Thymus (tissue), 14 donors: ENCODE measurements at places on chromosomes 5 and 9.

GRCh38 chr9:131011274-131012022, 2.5 kb downstream of the LAMC3 start:
- H3K4me1 ChIP-seq: no peaks in the 10 kb centered on the region
- no peaks in the 10 kb centered on the region for H3K36me3 ChIP-seq

DNA sequence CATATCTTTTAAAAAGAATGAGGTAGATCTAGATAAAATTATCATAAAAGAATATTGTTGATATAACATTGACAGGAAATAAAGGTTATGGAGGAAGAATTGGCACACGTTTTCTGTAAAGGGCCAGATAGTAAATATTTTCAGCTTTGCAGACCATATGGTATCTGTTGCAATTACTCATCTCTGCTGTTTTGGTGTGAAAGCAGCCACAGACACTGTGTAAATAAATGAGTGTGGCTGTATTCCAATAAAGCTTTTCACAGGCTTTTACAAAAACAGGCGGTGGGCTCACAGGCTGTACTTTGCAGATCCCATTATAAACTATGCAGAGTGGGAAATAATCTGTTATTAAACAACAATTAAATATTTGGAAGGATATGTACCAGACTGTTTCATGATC, 87.4 kb downstream of the SGCD start:
- no peak overlapping the region for H3K4me3 ChIP-seq
- no peaks in the 10 kb centered on the region for H3K36me3 ChIP-seq
- no peak for DNase-seq
- no peaks in the 10 kb centered on the region for H3K27me3 ChIP-seq
- no peaks in the 10 kb centered on the region for H3K4me1 ChIP-seq

DNA sequence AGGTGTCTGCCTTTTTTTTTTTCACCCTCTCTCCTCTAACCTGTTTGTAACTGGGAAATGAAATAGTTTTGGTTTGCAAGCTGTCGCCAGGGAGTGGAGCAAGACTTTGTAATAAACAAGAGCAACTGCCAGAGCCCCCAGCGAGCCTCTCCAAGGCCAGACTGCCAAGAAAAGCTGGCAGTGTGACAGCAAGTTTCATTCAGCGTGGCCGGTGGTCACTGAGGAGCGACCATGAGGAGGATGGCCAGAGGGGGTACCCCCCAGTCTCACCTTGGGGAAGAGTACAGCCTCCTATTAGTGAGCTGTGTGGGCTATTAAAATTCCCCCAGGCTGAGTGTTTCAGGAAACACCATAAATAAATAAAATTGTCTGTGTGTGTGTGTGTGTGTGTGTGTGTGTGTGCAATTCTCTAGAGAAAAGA, 49.9 kb downstream of the ZFAND5 start:
- H3K36me3 ChIP-seq: no peaks in the 10 kb centered on the region
- H3K27me3 ChIP-seq: no peaks in the 10 kb centered on the region
- no peaks in the 10 kb centered on the region for H3K4me1 ChIP-seq
- H3K4me3 ChIP-seq: no peak overlapping the region
- H3K27ac ChIP-seq: no peak overlapping the region

GRCh38 chr5:143239882-143240518, 163.5 kb downstream of the NR3C1 start:
- no peak overlapping the region for H3K27ac ChIP-seq
- H3K4me1 ChIP-seq: peaks cover 4% of the 10 kb centered on the region
- DNase-seq: no peak
- no peaks in the 10 kb centered on the region for H3K36me3 ChIP-seq
- no peaks in the 10 kb centered on the region for H3K27me3 ChIP-seq

DNA sequence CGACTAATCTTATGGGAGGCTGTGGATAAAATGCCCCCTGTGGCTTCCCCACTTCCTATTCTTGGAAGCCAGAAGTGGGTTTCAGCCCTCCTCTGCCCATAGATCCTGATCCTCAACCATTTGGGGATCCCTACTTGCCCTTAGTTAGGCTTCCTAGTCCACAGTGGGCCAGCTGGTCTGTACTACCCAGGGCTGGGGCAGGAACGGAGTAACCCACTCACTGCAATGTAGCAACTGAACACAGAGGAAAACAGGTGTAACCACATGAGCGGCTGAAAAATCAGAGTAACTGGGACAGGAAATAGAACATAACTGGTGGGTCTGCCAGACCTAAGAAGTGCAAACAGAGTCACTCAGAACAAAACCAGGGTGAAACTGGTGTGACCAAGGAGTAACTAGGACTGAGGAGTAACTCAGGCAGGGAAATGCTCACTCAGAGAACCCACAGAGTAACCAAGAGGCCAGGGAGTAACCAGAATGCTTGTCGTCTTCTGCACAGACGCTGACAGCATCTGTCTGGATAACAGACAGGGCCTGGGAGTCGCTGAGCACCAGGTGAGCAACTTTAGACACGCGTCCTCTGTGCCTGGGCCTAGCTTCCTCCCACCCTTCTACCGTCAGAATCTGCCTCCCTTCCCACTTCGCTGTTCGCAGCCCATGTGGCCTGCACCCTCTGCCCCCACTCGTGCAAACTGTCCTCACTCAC, 1.0 kb downstream of the AQP3 start:
- H3K4me3 ChIP-seq: peak overlapping the region; percentile 74
- H3K27me3 ChIP-seq: peaks cover 2% of the 10 kb centered on the region
- H3K36me3 ChIP-seq: peaks cover 37% of the 10 kb centered on the region
- peaks cover 29% of the 10 kb centered on the region for H3K4me1 ChIP-seq
- peak; percentile 73 for DNase-seq

DNA sequence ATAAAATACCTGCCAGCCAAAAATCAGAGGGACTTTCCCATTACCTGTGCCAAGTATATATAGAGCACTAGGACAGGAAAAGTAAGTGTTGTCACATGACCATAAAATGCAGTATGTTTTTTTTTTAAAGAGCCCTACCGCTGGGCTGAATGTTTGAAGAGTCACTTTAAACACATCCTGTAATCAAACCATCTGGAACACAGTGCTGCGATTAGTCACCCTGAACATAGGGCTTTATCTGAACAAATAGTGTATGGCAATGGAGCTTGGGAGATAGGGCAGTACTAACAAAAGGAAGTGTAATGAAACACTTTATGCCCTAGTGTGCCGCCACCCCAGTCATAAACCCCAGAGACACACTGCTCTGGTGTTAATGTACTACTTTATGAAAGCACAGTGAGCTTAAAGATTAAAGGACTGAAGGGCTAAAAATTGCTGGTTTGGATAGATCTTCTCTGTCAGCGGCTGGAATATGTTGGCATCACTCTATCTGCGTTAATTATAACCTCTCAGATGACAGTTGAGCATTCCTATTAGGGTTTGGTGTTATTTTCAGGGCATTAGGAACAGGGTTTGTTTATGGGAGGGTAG, 90.4 kb downstream of the ZNF608 start:
- H3K4me3 ChIP-seq: no peak overlapping the region
- H3K36me3 ChIP-seq: no peaks in the 10 kb centered on the region
- DNase-seq: no peak
- H3K27ac ChIP-seq: no peak overlapping the region

DNA sequence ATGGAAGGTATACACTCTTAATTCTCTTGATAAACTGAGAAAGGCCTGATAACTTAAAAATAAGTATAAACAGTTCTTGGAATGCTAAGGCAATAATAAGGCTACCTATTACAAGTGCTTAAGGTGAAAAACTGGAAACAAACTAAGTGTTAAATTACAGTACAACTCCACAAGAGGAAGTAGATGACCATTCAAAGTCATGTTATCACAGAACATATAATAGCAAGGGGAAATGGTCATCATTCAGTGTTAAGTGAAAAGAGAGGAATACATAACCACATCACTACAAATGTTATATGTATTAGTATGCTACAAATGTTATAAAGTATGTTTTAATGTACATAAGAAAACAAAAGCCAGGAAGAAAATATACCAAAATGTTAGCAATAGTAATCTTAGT, 135.9 kb downstream of the CCDC192 start:
- H3K4me1 ChIP-seq: no peaks in the 10 kb centered on the region
- no peak for DNase-seq
- no peaks in the 10 kb centered on the region for H3K36me3 ChIP-seq
- H3K4me3 ChIP-seq: no peak overlapping the region
- H3K27me3 ChIP-seq: no peaks in the 10 kb centered on the region

- no peaks in the 10 kb centered on the region for H3K4me1 ChIP-seq
- no peak for DNase-seq
- no peaks in the 10 kb centered on the region for H3K27me3 ChIP-seq
- no peak overlapping the region for H3K27ac ChIP-seq
These were observed 22.2 kb downstream of the LRSAM1 start for GRCh38 chr9:127473501-127473900.

DNA sequence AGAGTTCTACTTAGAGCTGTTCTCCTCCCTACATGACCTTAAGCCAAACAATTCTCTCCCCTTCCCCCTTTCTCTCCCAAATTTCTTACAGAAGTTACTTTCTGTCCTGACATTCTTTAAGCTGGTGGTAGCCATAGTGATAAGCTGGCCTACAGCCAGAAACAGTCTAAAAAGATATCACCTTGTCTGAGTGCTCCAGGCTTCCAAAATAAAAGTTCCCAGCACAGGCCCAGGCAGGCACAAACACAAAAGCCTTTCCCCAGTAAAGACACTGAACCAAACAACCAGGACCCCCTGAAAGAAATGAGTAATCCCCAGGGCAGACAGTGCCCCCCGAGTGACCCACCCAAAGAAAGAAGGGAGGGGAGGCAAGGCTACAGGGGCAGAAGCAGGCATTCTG, 19.2 kb downstream of the SIL1 start:
- no peaks in the 10 kb centered on the region for H3K27me3 ChIP-seq
- no peak for DNase-seq
- H3K4me3 ChIP-seq: no peak overlapping the region
- peaks cover 15% of the 10 kb centered on the region for H3K4me1 ChIP-seq

DNA sequence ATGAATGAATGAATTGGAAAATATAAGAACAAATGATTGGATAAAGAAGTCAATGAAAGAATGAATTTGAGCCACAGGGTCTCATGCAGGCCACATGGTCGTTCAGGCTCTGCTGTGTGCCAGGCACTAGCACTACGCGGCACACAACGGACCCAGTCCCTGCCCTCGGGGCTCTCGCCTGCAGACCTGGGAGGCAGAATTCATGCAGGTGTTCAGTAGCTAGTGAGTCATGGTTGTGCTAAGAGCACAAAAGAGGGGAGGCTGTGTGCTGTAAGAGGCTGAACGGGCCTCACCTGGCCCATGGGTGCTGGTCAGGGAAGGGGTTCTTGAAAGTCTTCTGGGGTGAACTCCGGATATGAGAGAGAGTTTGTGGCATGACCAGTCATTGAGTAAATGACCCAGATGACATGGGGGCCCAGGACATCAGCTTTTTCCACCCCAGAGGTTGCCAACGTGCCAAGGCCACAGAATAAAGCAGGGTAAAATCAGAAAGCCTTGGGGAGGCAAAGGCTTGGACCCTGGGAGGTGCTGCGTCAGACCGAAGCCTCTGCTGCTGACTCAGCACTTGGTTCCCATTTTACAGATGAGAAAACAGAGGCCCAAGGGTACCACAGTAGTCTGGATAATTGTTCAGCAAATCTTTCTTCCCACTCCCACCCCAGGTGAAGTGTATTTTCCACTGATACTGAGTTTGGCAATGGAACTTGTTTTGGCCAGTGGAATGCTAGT, 264.3 kb upstream of the MVB12B start:
- H3K4me1 ChIP-seq: no peaks in the 10 kb centered on the region
- no peaks in the 10 kb centered on the region for H3K36me3 ChIP-seq
- H3K4me3 ChIP-seq: no peak overlapping the region
- DNase-seq: no peak
- no peak overlapping the region for H3K27ac ChIP-seq

GRCh38 chr5:177453852-177454396, 7.3 kb downstream of the PRR7 start:
- peak overlapping the region; percentile 63 for H3K4me3 ChIP-seq
- peaks cover 23% of the 10 kb centered on the region for H3K36me3 ChIP-seq
- peaks cover 34% of the 10 kb centered on the region for H3K4me1 ChIP-seq
- H3K27me3 ChIP-seq: peaks cover 37% of the 10 kb centered on the region

DNA sequence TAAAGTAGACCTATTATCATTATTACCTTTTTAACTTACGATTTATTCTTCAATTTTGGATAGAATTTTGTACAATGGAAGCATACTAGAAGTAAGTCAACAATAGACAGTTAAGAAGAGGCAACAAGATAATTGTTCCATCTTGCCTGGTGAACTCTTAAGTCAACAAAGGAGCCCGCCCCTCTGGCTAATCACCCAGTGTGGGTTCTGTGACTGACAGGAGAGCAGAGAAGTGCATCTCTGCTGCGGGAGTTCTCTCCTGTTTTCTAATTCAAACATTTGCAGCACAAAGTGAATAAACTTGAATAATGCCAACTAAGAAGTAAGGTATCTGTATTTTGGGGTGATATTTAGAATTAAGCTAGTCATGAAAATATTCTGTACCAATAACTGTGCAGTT, 6.7 kb upstream of the ISL1 start:
- H3K27me3 ChIP-seq: peaks cover 49% of the 10 kb centered on the region
- no peak overlapping the region for H3K4me3 ChIP-seq
- DNase-seq: no peak
- no peak overlapping the region for H3K27ac ChIP-seq
- no peaks in the 10 kb centered on the region for H3K36me3 ChIP-seq
- no peaks in the 10 kb centered on the region for H3K4me1 ChIP-seq

DNA sequence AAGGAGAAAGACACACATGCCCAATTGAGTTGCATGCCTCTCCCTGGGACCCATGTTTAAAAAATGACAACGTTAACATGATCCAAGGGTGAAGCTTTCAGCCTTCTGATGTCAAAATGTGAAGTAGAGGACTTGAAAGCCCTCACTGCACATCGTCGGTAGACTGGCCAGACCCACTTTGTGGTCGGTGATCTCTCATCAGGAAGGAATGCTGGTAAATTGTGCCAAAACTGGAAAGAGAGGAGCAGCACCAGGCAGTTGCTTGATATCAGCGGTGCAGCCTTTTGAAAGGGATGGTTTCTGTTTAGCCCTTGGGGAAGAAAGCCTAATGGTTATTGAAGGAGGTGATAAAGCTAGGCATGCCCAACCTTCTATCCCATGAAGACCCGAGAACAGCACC, 125.3 kb upstream of the MARCHF11 start:
- H3K27me3 ChIP-seq: no peaks in the 10 kb centered on the region
- no peaks in the 10 kb centered on the region for H3K4me1 ChIP-seq
- H3K4me3 ChIP-seq: no peak overlapping the region
- DNase-seq: no peak
- no peak overlapping the region for H3K27ac ChIP-seq

DNA sequence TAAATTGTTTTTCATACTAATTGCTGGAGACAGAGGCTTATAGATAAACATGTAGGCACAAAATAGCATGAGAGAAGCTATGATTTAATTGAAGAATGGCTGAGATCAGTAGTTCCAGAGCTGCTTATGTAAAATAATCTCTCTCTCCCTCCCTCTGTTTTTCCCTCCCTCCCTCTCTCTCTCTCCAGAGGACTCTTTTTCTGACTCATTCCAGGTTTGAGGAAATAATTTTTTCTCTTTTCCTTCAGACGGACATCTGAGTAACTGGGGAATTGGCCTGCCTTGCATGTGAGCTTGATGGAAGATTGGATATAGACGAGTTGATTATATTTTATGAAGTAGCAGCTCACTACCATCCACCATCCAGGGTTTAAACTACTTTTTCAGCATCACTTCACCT, 35.5 kb downstream of the KCTD16 start:
- H3K27me3 ChIP-seq: peaks cover 24% of the 10 kb centered on the region
- H3K4me1 ChIP-seq: no peaks in the 10 kb centered on the region
- no peak overlapping the region for H3K27ac ChIP-seq
- no peak overlapping the region for H3K4me3 ChIP-seq
- no peak for DNase-seq

- DNase-seq: no peak
- H3K27me3 ChIP-seq: no peaks in the 10 kb centered on the region
- no peaks in the 10 kb centered on the region for H3K36me3 ChIP-seq
- no peak overlapping the region for H3K27ac ChIP-seq
These were observed 1472.5 kb upstream of the CDH6 start for GRCh38 chr5:29720954-29721353.
